Sigmoid colon (tissue), 7 donors: ENCODE measurements at places on chromosomes 16 and 17. TPM values are rescaled to one million over a fixed set of nuclear protein-coding genes. Genes with fewer than 3 reads are reported as not detected.

ITGA2B gene
- not detected for polyA plus RNA-seq

CLEC18A gene
- 2.2 TPM for polyA plus RNA-seq

CD300E gene
- under 0.01 TPM for polyA plus RNA-seq

HOXB1 gene
- polyA plus RNA-seq, result 0.60 TPM

TPSAB1 gene
- polyA plus RNA-seq, result 25.2 TPM

CACNA1H gene
- polyA plus RNA-seq, result 0.46 TPM

ODAD4 gene
- not detected for polyA plus RNA-seq

DDX5 gene
- polyA plus RNA-seq, result 412 TPM

CCL18 gene
- 52.7 TPM for polyA plus RNA-seq

KRT32 gene
- not detected for polyA plus RNA-seq

PRR35 gene
- not detected for polyA plus RNA-seq

HOXB3 gene
- polyA plus RNA-seq, result 16.7 TPM

SF3B3 gene
- 98.5 TPM for polyA plus RNA-seq

DRG2 gene
- 37.3 TPM for polyA plus RNA-seq

EEF2K gene
- 3.7 TPM for polyA plus RNA-seq

SLC6A4 gene
- polyA plus RNA-seq, result 0.20 TPM

NACA2 gene
- polyA plus RNA-seq, result not detected

IRX6 gene
- polyA plus RNA-seq, result 0.23 TPM

EPOP gene
- polyA plus RNA-seq, result 2.4 TPM

ZNF205 gene
- 6.6 TPM for polyA plus RNA-seq

PRRT2 gene
- polyA plus RNA-seq, result 2.2 TPM

SHISA6 gene
- under 0.01 TPM for polyA plus RNA-seq

IGF2BP1 gene
- polyA plus RNA-seq, result not detected

CLEC19A gene
- polyA plus RNA-seq, result not detected

SLFN14 gene
- not detected for polyA plus RNA-seq

VPS25 gene
- polyA plus RNA-seq, result 135 TPM

TP53TG3B gene
- polyA plus RNA-seq, result not detected

BRIP1 gene
- under 0.01 TPM for polyA plus RNA-seq
